ENCODE measurements at places on chromosomes 16 and 17.

GRCh38 chr16:86905302-86905701, 327.0 kb downstream of the FOXL1 start:
- no peak for DNase-seq

DNA sequence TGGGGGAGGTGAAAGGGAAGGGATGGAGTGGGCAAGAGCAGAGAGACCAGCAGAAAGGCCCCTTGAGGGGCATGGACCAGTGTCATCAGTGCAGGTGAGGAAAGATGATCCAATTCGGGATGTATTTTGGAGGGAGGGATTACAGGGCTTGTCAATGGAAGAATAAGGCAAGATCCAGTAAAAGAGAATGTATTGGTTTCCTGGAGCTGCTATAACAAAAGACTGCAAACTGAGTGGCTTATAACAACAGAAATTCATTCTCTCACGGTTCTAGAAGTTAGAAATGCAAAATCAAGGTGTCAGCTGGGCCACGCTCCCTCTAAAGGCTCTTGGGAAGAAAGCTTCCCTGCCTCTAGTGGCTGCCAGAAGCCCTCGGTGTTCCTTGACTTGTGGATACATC, 41.7 kb downstream of the SLC39A11 start:
- no peak for DNase-seq

GRCh38 chr16:88617268-88618031, 20.9 kb upstream of the IL17C start:
- DNase-seq: no peak

GRCh38 chr17:71173991-71174390, 946.8 kb upstream of the SOX9 start:
- no peak for DNase-seq

- DNase-seq: no peak
These were observed 105.2 kb downstream of the RPTOR start for GRCh38 chr17:80649672-80650330.

DNA sequence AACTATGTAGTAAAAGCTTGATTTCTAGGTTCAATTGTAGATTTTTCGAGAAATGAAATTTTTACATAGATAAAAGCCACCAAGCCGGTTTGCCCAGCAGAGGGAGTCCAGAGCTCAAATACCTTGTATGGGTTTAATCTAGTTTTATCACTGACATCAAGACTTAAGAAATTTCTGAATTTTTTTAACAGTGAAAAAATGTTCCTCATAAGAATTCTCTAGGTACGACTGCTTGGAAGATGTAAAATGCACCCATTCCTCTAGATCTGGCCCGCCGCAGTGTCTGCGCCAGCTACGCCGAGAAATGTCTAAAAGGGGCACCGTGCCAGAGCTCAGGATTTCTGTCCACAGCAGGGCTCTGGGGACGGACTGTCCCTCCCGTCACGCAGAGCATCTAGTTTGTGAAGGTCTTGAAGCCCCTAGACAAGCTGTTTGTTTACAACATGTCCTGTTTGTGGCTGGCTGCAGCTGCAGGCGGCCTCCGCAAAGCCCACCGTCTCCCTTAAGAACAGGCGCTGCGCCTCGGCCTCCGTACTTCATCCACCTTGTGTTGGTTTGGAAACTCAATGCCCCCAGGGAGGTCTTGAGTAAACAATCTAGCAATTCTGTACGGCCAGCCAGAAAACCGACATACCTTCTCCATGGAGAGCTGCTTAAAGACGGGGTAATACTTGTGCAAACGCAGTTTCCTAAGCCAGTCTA, 24.8 kb downstream of the MAP1LC3B start:
- no peak for DNase-seq

- DNase-seq: no peak
These were observed at the start of gene MTSS2 for GRCh38 chr16:70685938-70686375. TSS of gene MTSS2 (minus strand) at chr16:70686053. CDS start at chr16:70685791, 262 bp downstream.
